ENCODE measurements at places on chromosomes 1 and 21. TPM values are rescaled to one million over a fixed set of nuclear protein-coding genes. Genes with fewer than 3 reads are reported as not detected.

Gene SMG7
- total RNA-seq: 69.7 TPM

Gene SELP
- total RNA-seq: not detected

Gene TMPRSS3
- total RNA-seq: not detected

- H3K4me1 ChIP-seq: no peaks in the 10 kb centered on the region
- no peaks in the 10 kb centered on the region for H3K27me3 ChIP-seq
- no peaks in the 10 kb centered on the region for H3K36me3 ChIP-seq
- no peak for DNase-seq
Observed at GRCh38 chr1:62809788-62810187, 25.9 kb downstream of the ATG4C start.

GRCh38 chr1:38489844-38490270, 369.7 kb downstream of the RRAGC start:
- no peaks in the 10 kb centered on the region for H3K4me1 ChIP-seq
- H3K27ac ChIP-seq: no peak overlapping the region
- H3K27me3 ChIP-seq: peaks cover 18% of the 10 kb centered on the region
- H3K36me3 ChIP-seq: no peaks in the 10 kb centered on the region

DNA sequence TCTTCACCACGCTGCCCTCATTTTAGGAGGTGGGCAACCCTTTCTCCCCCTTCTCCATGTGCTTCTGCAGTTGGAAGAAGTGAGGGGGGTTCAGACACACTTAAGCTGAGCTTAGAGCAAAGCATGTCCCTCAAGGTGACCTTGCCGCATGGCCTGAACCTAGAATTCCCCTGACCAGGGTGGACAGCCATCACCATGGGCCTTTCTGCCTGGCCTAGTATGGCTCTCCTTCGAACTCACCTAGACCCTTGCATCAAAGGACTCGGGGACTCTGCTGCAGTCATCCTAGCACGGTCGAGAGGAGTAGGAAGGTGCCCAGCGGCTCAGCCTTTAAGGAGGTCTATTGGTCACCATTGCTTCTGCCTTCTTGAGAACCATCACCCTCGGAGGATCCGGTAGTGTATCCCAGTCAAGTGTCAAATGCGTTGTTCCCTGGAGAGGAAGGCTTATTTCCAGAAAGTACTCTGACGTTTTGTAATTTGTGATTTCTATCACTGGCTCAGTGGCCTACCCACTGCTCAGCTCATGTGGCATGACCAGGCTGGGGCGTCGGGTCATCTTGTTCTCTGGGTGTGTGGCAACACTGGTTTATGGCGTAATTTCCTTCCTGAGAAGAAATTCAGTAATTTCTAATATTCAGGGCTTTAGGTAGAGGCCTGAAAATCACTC, at the start of gene KCNE1:
Gene KCNE1 (minus strand): TSS at position 424 of the 669 bp plus-strand sequence. CDS start 62,576 bp downstream, outside the sequence.
- no peak within 1 kb of the TSS for H3K27ac ChIP-seq
- DNase-seq: no peak
- H3K4me3 ChIP-seq: no peak within 1 kb of the TSS
- 0 out of 2 replicates have a peak, but pooled peaks cover 3% of the 10 kb centered on the region for H3K4me1 ChIP-seq
- no peaks in the 10 kb centered on the region for H3K36me3 ChIP-seq
- H3K27me3 ChIP-seq: peaks cover 7% of the 10 kb centered on the region

GRCh38 chr1:9927259-9927658, 15.9 kb downstream of the LZIC start:
- H3K4me1 ChIP-seq: peaks cover 18% of the 10 kb centered on the region
- peaks cover 29% of the 10 kb centered on the region for H3K36me3 ChIP-seq
- no peak overlapping the region for H3K27ac ChIP-seq
- no peaks in the 10 kb centered on the region for H3K27me3 ChIP-seq

Measured in K562 (cell line).